ENCODE measurements at places on chromosomes 2 and 18.

DNA sequence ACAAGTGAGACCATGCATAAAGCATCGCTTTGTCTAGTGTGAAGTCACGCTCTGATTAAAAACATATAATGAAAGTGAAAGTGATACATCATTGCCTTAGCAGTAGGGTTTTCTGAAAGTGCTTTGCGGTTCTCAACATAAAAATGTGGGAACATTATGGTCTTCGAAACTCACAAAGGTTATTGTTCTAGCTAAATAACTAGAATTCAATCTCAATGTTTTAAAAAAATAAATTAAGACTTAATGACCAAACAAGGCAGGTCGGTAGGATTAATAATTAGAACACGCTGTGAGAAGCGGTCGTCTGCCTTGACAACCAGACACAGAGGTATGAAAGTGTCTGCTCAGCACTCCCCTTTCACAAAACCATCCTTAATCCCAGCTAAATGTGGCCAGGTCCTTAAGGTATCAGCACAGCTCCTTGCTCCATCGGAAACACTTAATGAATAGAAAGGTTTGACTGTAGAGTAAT lies 42.2 kb downstream of the KLHL14 start:
- DNase-seq, result no peak

DNA sequence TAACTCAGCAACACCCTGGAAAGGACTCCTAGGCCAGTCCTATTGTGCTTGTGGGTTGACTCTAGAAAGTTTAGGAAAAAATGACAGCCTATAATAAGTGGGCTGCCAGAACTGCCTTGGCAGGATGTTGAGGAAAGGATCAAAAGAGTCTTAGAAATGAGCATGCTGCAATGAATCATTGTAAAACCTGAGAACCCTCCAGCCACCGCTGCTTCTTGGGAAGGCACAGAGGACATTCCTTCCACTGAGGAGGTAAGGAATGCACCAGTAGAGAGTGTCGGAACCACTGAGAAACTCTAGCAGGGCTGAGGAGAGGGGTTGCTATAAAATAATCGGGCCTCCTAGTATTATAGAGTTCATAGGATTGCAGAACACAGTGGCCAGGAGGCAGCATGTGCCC lies 146.7 kb upstream of the SMIM21 start:
- DNase-seq, result no peak

- DNase-seq, result no peak
These were observed 48.8 kb downstream of the THUMPD2 start for GRCh38 chr2:39730276-39730675.

DNA sequence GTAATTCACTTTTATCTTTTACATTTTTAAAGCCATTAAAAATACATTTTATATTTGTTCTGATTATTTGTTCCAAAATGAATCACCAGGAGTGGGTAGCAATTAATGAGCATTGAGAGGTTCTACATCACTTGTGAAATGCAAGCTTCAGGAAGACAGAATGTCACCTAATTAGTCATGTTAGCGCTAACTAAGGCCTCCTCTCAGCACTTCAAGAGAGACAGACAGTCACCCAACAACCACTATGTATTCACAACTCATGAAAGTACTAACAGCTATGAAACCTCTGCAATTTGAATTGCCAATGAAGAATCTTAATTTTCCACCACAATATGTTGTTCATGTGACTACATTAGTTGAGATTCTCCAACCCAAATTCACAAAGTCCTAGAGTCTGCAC lies 611.0 kb downstream of the KCNJ3 start:
- peak; percentile 51 for DNase-seq

DNA sequence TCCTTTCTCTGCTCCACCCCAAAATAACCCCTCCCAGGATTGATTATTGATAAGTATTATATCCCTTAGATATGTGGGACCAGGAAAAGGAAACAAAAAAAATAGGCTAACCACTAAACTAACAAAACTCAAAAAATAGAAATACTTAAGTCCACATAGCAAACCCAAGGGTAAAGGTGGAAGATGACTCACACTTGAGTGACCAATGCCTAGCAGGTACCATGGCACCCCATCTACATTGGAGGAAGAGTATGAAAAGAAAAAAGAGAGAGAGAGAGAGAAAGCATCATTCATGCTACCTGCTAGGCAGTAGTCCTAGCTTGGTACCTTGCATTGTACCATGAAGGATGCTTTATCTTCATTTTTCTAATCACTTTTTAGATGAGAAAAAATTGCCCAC lies 6.3 kb downstream of the EXOC6B start:
- no peak for DNase-seq

GRCh38 chr18:78736015-78736690 lies 243.5 kb upstream of the SALL3 start:
- DNase-seq, result no peak

GRCh38 chr2:137770166-137770565 lies 194.1 kb upstream of the HNMT start:
- DNase-seq, result peak; percentile 47

GRCh38 chr2:27078267-27079194 lies at the start of gene EMILIN1:
Gene EMILIN1 (plus strand): TSS chr2:27078615. CDS start chr2:27079066, 451 bp downstream.
- peak; percentile 19 for DNase-seq

GRCh38 chr18:25251068-25251467 lies 100.9 kb downstream of the ZNF521 start:
- DNase-seq, result no peak
